ENCODE measurements at places on chromosomes 3 and 15.
A peak's percentile ranks its signal among the peaks of the same experiment; 100 is the strongest.

GRCh38 chr15:90035840-90036230 is 34.7 kb downstream of the ZNF710 start:
- DNase-seq = no peak

DNA sequence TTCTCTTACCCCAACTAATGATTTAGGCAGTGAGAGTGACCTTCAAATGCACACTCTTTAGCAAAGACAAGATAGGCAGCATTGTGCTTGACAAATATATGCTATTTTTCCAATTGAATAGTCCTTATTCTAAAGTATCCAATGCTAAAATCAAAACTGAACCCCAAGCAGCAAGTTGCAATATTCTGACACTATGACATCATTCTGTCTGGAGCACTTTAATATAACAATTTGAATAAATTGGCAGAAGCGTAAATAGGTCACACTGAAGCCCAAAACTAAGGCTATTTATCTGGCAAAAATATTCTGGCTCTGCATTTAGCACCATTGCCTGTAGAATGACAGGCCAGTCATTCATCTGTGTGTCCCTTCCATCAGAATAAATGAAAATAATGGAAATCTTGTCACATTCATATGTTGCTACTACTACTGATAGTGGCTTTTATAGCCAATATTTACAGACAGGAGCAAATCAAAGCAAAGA is 2.9 kb downstream of the CBLB start:
- DNase-seq = no peak

DNA sequence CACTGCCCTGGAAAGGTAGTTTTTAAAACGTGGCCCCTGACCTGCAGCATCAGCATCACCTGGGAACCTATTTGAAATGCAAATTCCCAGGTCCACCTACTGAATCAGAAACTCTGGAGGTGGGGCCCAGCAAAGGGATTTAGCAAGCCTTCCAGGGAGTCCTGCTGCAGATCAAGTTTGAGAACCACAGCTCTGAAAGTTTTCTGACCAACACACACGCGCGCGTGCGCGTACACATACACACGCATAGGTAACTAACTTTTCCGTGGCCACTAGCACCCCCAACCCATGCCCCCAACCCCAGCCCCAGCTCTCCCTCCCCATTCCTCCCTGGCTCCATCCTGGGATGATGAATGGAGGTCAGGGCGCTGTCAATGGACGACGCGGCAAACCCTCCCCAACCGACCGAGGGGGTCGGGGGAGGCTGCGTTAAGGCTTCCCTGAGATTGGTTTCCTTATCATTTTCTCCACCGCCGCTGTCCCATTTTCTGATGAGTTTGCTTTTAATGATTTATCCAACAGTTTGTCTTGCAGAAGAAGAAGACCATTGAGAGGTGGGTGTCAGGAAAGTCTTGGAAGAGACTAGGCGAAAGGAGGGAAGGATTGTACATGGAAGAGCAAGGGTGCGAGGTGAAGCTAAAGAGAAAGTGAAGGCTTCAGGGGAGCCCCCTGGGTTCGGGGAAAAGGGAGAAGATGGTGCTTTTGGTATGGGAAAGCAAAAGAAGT is 590 bp upstream of the BOC start:
- DNase-seq = no peak

DNA sequence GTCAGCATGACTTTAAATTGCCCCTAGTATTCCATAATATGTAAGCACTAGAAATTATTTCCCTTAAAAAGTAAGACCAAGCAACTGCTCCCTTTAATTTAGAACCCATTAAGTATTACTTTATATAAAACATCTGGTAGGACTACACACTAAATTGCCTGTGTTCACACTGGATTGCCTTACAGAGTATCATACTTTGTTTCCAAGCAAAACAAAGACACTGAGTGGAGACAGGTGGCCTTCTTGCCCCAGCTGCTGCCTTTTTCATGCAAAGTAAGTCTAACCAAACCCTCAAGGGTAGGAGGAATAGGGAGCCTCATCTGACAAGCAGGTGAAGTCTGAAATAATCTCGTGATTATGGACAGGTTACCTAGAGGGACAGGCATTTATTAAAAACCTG is 87.3 kb downstream of the PEX5L start:
- DNase-seq = no peak

- DNase-seq = no peak
Measured at GRCh38 chr3:157487339-157487738, 15.9 kb downstream of the VEPH1 start.

DNA sequence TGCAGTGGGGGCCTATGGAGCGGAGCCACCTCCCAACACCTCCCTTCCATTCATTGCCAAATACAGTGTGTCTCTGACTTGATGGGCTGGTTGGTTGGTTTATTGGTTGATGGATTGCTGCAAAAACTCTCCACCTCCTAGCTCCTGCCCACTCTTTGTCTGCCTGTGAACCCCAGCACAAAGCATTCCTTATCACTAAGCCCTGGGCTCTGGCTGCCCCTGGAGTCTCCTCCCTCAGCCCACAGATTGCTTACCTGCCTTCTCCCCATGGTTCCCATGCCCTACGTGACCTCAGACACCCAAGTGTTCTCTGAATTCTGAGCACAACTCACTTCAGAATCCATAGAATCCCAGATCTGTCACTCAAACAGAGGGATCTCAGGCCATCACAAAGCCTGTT is 139.1 kb upstream of the TPM1 start:
- no peak for DNase-seq

- DNase-seq = no peak
Measured at GRCh38 chr3:123869165-123869564, 15.0 kb downstream of the MYLK start.

DNA sequence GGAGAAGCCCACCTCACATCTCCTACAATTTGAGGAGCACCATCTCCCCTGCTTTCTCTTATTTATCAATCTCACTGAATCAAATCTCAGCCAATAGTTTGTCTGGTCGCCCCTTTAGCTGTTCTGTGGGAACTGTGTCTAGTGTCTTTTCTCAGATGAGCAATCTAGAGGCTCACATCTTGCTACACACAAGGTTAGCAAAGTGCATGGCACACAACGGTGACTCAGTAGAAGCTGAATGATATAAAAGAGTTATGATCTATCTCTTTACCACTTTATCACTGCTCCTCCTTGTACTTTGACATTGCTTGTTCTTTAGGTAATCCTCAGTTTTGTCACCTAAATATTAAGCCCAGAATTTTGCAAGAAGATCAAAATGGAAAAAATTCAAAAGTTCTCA is 16.8 kb upstream of the COLQ start:
- no peak for DNase-seq

DNA sequence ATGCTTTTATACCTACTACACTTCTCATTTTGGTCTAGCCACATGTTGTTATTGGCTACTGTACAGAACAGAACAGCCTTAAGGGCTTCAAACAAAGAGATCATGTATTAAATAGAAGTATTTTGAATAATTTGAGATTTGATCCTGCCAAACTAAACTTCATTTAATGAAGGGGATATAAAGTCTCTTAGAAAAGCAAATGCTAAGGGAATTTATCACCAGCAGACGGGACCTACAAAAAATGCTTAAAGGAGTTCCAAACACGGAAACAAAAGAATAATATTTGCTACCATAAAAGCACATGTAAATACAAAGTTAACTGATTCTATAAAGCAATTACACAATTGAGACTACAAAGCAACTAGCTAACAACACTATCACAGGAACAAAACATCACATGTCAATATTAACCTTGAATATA is 23.6 kb upstream of the FMN1 start:
- no peak for DNase-seq

DNA sequence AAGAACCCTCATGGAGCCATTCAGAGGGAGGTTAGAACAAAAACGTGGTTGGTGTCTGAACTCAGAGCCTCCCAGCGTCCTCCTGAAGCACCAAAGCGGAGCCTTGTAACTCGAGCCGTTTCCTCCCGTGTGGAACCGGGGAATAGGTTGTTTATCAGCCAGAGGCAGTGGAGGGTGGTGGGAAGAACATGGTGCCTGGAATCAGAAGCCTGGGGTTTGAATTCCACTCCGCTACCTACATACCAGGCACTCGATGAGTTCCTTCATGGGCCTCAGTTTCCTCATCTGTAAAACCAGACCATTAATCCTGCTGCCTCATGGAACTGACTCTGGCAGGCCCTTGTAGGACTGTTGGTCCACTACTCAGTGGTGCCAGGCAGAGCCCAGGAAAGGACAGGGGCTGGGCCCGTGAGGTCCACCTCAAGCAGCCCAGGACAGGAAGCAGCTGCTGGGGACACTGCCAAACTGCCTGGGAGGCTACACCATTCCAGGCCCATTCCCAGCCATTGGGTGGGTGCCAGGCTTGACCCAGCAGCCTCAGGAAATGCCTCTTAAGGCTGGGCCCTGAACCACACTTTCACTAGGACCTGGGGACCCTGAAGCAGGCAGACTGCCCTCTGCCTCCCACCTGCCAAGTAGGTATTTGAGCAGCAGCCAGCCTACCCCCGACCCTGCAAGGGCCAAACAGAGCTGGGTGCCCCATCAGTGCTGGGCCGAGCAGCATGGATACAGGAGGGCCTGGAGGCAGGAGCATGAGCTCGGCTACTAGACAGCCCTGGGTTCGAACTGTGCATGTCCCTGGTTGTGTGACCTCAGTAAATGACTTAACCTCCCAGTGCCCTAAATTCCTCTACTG is 33.4 kb downstream of the PRKCD start:
- no peak for DNase-seq

GRCh38 chr3:115783938-115784738 is 160.8 kb downstream of the GAP43 start:
- peak; percentile 93 for DNase-seq

GRCh38 chr3:54527521-54527920 is 400.3 kb downstream of the LRTM1 start:
- no peak for DNase-seq

GRCh38 chr3:193552923-193553322 is 1.8 kb downstream of the ATP13A4 start:
- DNase-seq = no peak

DNA sequence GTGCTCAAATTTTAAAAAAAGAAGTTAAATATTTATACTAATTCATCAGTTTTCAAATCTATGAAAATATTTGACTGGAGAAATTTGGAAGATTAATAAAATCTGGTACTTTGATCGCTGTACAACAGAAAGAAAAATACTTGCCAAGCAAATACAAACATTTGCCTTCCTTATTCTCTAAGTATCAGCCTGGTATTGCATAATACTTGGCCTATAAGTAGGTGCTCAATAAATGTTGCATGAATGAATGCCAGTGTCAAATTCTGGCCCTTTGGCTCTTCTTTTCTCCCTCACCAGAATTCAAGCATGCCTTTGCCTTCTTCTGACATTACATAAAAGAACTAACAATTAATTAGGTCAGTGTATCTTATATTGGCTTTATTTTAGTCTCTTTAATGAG is 601.7 kb upstream of the GBE1 start:
- DNase-seq = no peak

GRCh38 chr15:89401631-89402517 is 67.2 kb upstream of the POLG start:
- no peak for DNase-seq

GRCh38 chr3:36373666-36374065 is 6.6 kb upstream of the STAC start:
- DNase-seq = no peak

DNA sequence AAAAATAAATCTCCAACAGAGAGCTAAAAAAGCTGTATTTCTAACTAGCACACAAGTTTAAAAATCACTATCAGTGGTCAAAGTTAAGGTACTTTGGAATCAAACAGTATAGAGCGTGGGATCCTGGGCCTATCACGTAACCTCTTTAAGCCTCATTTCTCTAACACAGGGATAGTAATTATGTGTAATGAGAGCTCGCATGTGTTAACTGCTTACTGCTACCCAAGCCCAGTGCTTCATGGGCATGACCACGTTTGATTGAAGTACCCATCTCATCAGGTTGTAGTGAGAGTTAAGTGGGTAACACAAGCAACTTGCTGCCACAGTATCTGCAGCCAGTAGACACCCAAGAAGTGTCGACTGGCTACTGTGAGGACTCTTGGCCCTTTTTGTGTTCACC is 28.2 kb upstream of the NOX5 start:
- DNase-seq = no peak

DNA sequence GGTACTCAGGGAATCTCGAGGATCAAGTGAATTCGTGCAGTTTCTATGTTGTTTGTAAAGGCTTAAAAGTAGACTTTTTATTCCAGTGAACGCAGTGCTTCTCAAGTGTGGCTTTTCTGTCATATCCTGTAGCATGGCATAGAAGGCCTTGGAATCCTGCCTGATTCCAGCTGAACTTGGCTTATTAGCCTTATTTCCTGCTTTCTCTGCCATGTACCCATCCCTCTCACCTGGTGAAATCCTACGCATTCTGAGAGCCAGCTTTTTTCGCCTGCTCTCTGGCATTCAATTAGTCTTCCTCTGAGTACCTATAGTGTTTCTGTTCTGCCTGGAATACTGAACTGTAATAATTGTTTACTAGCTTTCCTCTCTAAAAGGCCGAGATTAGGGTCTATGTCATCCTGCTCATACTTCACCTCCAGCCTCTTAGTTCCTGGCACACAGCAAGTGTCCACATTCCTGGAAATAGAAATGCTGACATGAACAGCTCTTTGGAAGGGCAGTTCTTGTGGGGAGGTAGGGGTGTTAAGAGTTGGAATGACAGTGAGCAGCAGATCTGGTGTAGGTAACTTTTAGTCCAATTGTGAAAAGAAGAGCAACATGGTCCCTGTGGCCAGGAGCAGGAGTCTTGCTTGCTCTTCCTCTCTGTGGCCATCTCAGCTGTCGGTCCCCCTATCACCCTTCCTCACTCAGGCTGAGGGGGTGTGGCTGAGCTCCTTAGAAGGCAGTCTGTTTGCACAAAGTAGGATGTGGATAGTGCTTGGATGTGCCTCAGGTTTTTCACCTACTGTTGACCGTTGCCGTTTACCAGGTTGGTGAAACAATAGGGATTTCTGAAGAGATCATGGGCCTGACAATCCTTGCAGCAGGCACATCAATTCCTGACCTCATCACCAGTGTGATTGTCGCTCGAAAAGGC is 30.4 kb downstream of the SLC24A1 start:
- DNase-seq = no peak

DNA sequence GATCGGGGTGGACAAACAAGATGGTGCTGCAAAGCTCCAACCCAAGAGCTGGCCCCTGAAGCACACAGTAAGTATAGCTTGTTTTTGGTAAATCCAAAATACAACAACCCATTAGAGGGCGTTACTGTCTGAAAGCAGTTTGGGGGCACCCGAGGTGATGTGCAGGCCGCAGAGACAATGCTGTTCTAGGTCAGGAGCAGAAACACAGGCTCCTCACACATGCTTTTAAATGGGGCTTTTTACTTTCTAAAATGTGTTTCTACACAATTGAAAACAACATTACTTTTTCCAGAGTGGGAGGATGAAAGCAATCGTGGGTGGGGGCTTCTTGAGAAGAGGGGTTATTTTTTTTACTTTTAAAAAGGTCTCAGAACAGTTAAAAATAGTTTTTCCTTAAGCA is 1029.3 kb upstream of the CFAP20DC start:
- DNase-seq = no peak

GRCh38 chr15:91885714-91886270 is 32.3 kb downstream of the SLCO3A1 start:
- no peak for DNase-seq

DNA sequence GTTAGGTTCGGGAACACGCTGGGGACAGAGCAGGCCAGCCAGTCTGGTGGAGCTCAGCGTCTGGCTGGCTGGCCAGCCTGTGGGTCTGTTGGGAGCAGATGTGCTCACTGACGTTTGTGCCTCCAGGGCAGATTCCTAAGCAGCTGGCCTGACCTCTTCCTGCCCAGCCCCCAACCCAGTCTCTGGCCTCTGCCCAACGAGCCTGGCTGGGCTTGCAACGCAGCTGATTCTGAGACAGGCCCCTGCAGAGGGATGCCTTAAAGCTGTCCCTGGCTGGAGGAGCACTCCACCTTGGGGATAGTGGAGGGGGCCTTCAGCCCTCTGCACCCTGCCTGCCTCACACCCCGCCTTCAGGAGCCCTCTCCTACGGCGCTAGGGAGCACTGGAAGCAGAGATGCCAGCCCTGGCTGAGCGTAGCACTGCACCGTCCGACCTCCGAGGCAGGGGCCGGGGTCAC is 46.0 kb downstream of the KLF13 start:
- DNase-seq = no peak

All from activated CD8-positive, alpha-beta memory T cell treated with anti-CD3 and anti-CD28 coated beads, Interleukin-2, amount 50 U/mL, for 4 hours (primary cell).